ENCODE measurements at places on chromosomes 7 and 10.

DNA sequence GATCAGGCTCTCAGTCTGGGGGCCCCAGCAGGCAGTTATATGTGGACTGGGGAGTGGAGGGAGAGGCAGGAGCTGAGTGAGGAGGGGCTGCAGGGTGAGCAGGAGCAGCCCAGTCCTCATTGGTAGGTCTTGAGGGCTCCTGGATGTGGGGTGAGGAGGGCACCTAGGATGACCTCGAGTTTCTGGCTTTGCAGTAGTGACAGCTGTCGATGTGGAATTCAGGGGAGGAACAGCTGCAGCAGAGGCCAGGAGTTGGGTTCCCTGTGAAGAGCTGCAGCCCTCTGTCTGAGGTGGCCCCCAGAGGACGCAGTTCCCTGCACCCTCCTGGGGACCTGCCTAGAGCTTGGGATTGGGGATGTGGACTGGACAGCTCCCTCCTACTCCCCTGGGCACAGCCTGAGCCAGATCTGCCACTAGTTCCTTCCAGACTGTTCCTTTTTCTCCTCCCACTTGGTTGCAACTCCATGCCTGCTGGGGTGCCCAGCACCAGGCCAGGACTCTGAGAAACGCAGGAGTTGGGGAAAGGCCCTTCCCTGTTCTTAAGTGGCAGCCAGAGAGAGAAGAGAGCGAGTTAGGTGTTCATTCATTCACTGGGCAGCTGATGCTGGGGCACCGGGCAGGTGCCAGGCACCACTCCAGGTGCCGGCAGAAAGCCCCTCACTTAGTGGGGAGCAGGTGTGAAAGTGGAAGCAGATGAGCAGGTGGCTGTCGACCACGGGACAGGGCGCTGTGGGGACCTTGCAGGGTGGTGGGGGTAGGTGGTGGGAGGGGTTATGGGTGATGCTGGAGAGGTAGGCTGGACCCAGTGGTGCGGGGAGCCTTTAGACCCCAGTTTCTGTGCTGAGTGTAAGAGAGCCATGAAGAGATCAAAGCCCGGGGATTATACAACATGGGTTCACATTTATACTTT lies 57.9 kb downstream of the PRF1 start:
- DNase-seq, result no peak

DNA sequence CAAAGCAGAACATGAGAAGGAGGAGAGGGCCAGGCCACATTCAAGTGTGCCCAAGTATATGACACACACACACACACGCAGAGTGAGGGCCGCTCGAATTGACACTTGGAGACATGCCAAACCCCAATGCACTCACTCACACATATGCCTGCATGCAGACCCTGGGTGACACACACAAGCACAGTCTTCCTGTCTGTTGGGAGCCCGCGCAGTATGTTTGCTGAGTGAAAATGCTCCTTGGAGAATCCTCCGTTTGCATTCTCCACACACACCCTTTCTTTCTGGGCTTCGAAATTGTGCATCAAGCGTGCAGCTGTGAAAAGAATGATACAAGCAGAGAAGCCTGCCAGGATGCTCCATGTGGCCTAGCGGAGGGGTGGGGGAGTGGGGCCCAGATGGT lies 120.9 kb downstream of the PLXNA4 start:
- no peak for DNase-seq

- DNase-seq, result no peak
Observed at GRCh38 chr7:93327006-93327633, 95.0 kb downstream of the VPS50 start.

DNA sequence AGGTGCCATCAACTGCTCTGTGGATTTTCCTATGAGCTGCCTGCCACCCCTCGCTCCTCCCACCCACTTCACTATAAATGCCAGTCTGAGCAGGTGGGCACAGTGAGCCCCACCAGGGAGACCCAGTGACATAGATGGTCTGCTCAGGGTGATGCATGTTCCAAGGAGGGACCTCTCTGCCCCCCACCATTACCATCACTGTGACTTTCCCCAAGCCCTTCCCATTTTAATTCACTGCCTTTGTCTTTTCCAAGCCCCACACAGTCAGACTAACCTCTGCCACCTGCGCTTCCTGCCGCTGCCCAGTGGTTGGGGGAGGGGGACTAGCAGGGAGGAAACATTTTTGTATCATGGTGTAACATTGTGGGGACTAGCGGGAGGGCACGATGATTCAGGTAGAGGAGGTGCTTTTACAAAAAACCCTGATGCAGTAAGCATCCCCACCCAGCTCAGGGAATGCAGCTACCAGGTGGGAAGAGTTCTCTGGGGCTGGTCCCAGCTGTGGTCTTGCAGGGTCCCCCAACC lies 24.6 kb downstream of the PRSS2 start:
- no peak for DNase-seq

GRCh38 chr10:31707093-31708039 lies 221.3 kb downstream of the ARHGAP12 start:
- no peak for DNase-seq

GRCh38 chr10:5565671-5566581 lies 41.2 kb downstream of the CALML3 start:
- no peak for DNase-seq

DNA sequence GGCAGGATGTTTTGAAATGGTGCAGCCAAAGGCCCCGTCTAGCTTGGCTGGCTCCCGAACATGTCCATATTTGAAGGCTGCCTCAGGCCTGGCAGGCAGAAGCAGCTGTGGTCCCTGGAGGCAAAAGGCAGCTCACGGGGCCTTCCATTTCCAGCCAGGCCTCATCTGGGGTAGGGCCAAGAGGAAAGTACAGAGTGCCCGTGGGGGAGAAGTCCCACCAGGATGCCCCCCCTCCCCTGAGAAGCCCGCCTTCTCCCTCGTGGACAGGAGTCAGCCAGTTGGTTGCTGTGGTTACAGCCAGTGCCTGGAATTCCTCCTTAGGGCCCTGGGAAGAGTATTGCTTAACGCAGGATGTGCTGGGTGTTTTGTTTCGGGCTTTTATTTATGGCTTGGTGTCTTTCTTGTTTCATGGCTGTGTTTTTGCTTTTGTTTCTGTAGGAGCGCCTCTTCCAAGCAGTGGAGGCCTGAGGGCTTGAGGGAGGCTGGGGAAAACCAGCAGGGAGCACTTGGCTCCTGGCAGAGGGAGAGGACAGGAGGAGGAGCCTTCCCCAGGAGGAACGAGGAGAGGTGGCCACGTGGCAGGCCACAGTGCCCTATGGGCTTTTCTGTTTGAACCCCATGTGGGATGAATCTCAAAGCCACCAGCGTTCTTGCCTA lies 45.4 kb downstream of the CHST3 start:
- DNase-seq, result no peak

DNA sequence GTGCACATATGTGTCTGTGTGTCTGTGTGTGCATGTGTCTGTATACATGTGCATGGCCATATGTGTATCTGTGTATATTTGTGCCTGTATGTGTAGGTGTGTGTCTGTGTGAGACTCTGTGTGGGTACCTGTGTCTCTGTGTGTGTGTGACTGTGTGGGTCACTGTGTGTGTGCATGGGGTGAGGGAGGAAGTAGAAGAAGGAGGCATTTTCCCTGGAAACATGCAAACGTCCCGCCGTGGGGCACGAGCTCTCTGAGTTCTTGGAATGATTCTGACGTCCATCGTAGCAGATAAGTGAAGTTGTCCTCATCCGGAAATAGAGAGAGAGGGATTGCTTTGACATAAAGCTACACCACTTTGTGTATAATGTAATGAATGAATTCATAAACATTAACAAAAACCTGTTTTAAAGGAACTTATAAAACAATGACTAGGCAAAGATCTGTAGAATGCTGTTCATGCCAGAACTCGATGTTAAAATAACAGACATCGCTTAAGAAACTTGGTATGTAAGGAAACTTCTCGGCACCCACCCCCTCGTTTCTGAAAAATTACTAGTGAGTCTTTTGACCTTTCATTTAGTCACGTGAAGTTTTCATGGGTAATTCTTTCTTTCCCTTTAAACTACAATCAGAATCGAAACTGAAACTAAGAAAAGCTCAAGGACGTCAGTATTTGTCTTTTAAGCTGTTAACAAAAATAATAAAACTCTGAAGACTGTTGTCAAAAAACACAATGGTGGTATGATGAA lies 43.6 kb upstream of the KLF6 start:
- DNase-seq, result no peak

GRCh38 chr10:112271982-112272381 lies 11.2 kb upstream of the TECTB start:
- DNase-seq, result no peak

- no peak for DNase-seq
Observed at GRCh38 chr7:105974471-105974870, 11.4 kb downstream of the CDHR3 start.

DNA sequence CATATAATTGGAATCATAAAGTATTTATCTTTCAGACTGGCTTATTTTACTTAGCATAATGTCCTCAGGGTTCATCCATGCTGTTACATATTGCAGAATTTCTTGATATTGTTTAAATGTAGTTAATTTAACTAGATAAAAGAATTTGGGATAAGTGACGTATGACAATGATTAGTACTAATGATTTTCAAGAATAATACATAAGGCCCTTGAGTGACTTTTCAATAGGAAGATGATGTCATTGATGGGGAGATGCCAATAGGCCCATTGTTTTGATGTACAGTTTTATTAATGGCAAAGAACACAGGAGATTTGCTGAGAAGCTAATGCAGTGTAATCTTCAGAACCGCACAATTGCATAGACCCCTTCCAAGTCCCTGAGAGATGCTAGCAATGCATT lies 537.4 kb upstream of the PHF14 start:
- DNase-seq, result no peak

- no peak for DNase-seq
Observed at GRCh38 chr7:36949711-36950600, 225.7 kb upstream of the AOAH start.

GRCh38 chr10:74297389-74298080 lies 146.5 kb downstream of the ADK start:
- no peak for DNase-seq

DNA sequence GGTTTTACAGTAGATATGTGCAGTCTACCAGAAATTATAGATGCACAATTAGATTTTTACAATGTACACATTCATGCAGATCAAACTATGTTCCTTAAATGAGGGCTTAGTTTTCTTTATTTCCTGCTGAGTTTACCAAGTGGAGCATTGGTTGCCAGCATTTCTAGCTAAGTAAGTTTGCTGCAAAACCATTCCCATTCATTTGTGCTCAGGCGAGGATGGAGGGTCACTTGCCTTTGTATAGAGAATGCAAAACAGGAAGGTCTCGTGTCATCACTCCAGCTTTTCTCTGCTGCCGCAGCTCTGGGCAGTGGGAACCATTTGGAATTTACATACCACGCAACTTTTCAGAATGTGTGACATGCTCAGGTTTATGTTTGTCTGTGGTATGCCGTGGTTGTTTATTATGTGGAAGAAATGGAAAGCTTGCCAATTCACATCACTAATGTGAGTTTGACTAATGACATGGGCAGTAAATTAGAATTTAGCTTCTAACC lies 198.6 kb downstream of the TRIL start:
- no peak for DNase-seq

- DNase-seq, result no peak
Observed at GRCh38 chr7:30681815-30682211, 443 bp downstream of the CRHR2 start.

GRCh38 chr10:122703483-122704448 lies 4.1 kb upstream of the C10orf120 start:
- peak; percentile 45 for DNase-seq

DNA sequence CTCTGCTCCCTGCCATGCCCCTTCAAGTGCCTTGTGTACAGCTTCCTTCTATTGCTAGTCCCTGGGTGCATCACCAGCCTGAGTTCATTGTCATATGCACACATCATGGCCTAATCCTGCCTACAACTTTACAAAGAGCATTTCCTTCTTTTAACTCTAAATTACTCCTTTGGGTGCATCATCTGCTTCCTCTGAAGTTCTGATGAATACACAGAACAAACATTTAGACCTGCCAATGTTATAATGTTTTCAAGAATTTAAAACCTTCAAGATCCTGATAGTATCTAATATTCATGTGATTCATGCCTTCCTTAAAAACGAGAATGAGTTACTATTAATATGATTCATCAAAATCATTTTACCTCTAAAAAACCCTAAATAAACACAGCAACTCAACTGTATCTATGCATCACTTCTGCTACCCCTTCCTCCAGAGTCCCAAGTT lies 357.1 kb downstream of the MAGI2 start:
- no peak for DNase-seq

DNA sequence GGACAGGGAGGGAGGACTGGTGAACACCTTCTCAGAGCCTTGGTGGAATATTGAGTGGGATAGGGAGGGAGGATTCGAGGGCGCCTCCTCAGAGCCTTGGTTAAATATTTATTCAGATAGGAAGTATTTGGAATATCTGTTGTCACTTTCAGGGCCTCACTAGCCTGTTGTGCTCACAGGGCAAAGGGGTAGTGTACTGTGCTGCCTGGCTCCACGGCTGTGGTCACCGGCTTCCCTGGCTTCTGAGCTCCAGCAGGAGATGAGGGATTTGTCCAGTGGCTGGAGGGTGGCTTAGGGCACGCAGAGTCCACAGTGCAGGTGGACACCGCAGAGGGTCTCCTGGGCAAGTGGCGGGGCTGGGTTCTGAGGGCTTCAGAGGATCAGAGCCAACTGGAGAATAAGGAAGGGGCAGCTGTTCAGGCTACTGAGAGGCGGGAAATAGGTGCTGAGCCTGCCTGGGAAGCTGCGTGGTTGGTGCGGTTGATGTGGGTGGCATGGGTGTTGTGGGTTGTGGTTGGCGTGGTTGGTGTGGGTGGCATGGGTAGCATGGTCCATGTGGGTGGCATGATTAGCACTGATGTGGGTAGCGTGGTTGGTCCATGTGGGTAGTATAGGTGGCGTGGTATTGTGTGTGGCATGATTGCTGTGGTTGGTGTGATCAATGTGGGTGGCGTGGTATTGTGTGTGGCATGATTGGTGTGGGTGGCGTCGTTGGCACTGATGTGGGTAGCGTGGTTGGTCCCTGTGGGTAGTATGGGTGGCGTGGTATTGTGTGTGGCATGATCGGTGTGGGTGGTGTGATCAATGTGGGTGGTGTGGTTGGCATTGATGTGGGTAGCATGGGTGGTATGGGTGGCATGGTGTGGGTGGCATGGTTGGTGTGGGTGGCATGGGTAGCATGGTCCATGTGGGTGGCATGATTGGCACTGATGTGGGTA lies 16.7 kb downstream of the INPP5A start:
- DNase-seq, result no peak

GRCh38 chr10:116785867-116786266 lies 43.5 kb upstream of the HSPA12A start:
- DNase-seq, result no peak

DNA sequence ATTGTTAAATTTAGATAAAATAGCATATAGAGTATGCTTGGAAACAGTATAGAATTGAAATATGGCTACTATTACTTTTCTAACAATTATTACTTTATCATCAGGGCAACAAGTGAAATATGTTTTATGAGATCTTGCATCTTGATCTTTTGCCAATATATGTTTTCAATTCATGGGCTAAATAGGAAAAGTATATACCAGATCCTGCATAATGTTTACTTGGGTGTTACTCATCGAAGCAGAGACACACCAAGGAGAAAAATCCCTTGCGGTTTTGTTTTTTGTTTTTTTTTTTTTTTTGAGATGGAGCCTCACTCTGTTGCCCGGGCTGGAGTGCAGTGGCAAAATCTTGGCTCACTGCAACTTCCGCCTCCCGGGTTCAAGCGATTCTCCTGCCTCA lies 541.4 kb downstream of the SUGCT start:
- no peak for DNase-seq
